Amniotic epithelial cell (primary cell): ENCODE measurements at places on chromosomes 1 and 21.

DNA sequence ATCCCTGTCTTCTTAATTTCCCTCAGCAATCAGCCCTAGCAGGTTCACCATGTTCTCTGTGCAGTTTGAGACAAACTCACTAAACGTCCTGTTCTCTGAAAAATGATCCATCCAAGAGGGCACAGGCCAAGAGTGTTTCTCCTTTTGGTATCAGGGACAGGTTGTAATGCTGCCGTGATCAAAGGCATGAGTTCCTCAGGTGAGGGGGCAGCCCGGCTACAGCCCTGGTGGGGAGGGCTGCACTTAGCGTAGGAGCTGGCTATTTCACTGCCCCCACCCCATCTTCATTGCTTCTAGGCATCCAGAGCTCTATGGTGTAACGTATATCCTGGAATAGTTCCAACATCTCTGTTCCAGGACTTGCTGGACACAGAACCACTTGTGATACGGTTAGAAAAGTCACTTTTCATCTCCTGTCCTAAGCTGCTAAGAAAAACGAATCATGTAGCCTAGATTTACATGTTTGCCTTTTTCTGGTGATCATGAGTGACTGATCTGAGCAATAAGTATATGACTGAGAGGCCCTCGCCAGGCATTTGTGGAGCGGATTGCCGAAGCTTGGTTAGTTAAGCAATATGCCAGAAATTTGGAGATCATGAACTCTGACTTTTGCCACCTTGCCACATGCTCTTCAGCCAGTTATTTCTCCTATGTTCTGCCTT, 41.1 kb upstream of the SRP9 start:
- no peak for DNase-seq

GRCh38 chr1:179589509-179589908, 2.1 kb upstream of the TDRD5 start:
- DNase-seq = peak; percentile 1

DNA sequence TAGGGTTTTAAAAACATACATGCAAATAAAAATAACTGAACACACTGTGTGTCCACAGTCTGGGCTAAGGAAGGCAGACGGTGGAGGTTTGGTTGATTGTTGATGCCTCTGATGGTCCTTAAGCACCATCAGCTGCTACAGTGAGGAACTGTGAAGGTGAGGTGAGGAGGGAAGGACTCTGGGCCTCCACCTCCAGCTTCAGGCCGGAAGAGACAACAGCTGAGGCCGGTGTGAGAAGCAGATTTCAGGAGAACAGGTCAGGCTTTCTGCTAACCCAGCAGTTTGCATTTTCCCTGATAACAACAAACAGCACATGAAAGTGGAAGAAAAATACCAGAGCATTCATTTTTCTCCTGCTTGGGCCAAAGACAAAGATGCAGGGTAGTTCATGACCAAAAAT, 189.9 kb upstream of the AJAP1 start:
- DNase-seq = no peak

DNA sequence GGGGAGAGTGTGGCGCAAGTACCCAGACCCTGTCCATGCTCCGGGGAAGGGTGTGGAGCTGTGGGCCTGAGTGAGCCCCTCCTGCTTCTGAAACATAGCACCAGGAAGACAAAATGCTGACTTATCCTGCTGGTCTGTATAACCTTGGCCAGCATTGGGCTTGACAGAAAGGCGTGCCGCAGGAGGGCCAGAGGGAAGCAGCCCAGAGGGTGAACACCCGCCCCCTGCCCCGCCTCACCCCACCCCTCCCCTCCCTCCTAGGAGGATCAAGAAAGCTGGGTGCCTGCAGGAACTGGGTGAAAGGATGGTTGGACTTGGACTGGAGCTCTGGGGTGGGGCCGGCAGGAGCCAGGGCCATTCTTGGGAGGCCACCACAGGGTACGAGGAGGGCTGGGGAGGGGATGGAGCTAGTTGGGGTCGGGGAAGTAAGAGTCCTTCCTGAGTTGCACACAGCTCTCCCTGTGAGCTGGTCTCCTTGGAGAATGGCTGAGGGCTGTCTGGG, 27.1 kb downstream of the PTPRF start:
- peak; percentile 80 for DNase-seq

- DNase-seq = no peak
Measured at GRCh38 chr1:178870221-178870620, 656 bp downstream of the ANGPTL1 start.

GRCh38 chr1:43512681-43513080, 18.0 kb upstream of the PTPRF start:
- DNase-seq = no peak

GRCh38 chr1:234950598-234950997, 178.0 kb downstream of the TOMM20 start:
- no peak for DNase-seq

DNA sequence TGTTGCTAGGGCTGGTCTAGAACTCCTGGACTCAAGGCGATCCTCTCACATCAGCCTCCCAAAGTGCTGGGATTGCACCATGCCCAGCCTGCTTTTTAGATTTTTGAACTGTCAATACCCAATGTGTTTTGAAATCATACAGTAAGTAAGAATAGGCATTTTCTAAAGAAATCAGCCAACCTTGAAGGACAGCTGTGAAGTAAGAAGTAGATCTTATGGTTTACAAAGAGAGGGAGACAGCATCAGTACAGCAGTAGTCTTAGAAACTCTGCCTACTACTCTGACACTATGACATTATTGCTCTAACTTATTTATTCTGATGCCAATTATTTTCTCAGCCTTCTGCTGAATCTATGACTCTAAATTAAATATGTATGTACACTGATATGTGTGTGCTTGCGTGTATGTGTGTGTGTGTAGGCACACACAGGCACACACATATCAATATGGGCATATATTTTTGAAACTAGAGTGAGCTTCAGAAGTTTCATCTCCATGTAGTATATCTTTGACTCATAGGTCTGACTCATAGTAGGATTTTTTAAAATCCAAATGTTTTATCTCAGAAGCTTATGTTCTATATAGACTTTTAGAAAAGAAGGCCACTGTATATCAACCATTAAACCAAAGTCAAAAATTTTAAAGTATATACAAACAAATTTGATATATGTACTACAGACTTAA, 140.4 kb downstream of the COL24A1 start:
- DNase-seq = no peak
